ENCODE measurements at places on chromosomes 2 and 18.

DNA sequence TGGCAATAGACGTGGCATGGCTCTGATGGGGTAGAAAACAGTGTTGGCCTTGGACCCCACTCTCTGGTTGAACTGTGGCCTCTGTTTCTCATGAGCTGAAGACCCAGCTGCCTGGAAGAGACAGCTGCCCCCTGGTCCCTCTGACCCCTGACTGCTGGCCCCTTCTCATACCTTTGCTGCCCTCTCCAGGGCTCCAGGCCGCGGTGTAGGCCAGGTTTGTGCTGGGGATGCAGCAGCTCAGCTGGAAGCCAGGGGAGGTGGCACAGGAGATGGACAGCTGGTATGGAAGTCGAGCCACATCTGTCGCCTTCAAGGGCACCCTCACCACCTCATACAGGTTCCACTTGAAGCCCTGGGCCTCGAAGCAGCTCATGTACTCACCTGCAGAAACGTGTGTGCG lies 31.7 kb upstream of the SELENOI start:
- no peak for DNase-seq

- no peak for DNase-seq
These were observed 12.0 kb upstream of the ZNF396 start for GRCh38 chr18:35389095-35389618.

DNA sequence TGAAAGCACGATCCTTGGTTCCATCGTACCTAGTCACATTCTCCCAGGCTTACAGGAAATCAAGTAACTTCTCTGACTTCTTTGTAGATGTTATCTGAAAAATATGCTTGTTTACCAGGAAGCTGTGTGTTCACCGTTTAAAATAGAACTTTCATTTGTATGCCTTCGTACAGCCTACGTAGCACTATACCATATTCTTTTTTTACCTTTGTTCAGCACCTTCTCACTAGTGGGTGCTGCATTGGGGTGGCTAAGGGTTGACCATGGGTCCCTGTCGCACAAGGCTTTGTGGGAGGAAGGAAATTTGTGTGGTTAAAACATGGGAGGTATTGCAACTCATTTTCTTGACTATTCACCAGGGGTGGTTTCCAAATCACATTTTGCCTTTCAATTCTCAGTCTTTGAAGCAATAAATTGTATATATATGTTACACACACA lies 16.6 kb downstream of the MALT1 start:
- no peak for DNase-seq

DNA sequence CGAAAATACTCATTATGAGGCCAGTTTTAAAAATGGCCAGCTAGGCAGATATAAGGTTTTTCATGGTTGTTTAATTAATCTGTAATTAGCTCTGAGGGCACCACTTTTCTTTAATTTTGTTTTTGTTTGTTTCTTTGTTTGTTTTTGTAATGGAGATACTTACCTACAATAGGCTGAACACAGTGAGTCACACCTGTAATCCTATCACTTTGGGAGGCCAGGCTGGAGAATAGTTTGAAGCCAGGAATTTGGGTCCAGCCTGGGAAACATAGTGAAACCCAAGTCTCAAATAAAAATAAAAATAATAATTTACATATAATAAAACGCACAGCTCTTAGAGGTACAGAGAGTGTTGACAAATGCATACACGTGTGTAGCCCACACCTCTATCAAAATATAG lies 56.8 kb upstream of the MSH2 start:
- DNase-seq = no peak

DNA sequence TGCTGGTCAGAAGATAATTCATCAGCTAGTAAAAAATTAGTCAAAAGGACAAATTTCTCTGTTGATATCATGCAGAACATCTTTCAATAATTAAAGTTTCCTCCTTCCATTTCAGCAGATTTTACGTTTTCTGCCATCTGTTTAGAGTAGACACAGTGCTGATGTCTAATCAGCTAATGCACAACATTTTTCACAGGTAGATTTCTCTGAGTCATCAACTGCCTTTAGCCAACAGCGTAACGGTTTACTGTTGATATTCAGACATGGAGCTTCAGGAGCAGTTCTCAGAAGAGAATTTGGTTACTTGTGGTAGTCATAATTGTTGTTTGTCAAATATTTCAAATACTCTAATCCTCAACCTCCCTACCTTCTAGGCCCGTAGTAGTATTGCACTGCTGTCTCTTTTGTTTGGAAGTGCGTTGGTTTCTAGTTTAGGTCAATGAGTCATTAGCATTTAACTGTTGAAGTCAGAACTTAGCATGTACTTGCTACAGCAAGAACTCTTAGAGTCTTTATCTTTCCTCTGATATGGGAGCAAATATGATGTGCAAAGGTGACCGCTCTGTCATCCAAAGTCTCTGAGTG lies 86.8 kb upstream of the TFPI start:
- no peak for DNase-seq

GRCh38 chr2:31246184-31246852 lies 12.4 kb downstream of the EHD3 start:
- DNase-seq = no peak

Measured in cerebellar cortex (tissue), 1 donor.